Sigmoid colon (tissue), 7 donors: ENCODE measurements at places on chromosomes 2 and 18. TPM values are rescaled to one million over a fixed set of nuclear protein-coding genes. Genes with fewer than 3 reads are reported as not detected.
A peak's percentile ranks its signal among the peaks of the same experiment; 100 is the strongest.

The PKDCC gene
- 91.0 TPM for total RNA-seq

- H3K4me1 ChIP-seq, result no peaks in the 10 kb centered on the region
- H3K36me3 ChIP-seq, result peaks cover 24% of the 10 kb centered on the region
- no peak overlapping the region for H3K4me3 ChIP-seq
- no peak for DNase-seq
- no peaks in the 10 kb centered on the region for H3K27me3 ChIP-seq
Observed at GRCh38 chr2:43701111-43701510, 24.9 kb upstream of the C1GALT1C1L start.

GRCh38 chr18:23805898-23806297, 116.6 kb downstream of the LAMA3 start:
- no peak for DNase-seq
- no peaks in the 10 kb centered on the region for H3K4me1 ChIP-seq
- H3K27ac ChIP-seq, result no peak overlapping the region
- no peak overlapping the region for H3K4me3 ChIP-seq
- no peaks in the 10 kb centered on the region for H3K36me3 ChIP-seq

- no peaks in the 10 kb centered on the region for H3K36me3 ChIP-seq
- H3K27me3 ChIP-seq, result no peaks in the 10 kb centered on the region
- no peak overlapping the region for H3K4me3 ChIP-seq
- H3K4me1 ChIP-seq, result peaks cover 6% of the 10 kb centered on the region
- no peak for DNase-seq
Observed at GRCh38 chr2:217183471-217183870, 323.6 kb upstream of the TNP1 start.

The SLC8A1 gene
- 229 TPM for total RNA-seq

GRCh38 chr2:33377048-33377447, 99.4 kb upstream of the RASGRP3 start:
- no peak overlapping the region for H3K4me3 ChIP-seq
- no peak overlapping the region for H3K27ac ChIP-seq
- no peaks in the 10 kb centered on the region for H3K4me1 ChIP-seq
- peaks cover 3% of the 10 kb centered on the region for H3K36me3 ChIP-seq

DNA sequence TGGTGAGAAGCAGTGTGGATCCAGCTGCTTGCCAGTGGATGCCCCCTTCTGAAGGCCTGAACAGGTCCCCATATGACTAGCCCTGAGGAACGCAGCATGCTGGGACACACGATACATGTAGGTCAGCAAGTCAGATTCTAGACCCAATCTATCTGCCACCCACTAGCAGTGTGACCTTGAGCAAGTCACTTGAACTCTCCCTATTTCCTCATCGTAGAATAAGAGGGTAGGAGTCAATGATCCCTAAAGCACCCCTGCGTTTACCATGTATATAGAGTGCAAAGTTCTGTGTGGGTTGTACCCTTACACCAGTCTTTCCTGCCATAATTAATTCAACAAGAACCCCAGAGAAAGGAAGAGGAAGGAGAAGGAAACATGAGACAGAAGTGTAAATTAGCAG, 123.7 kb downstream of the GALNT14 start:
- no peaks in the 10 kb centered on the region for H3K4me1 ChIP-seq
- no peak for DNase-seq
- H3K36me3 ChIP-seq, result no peaks in the 10 kb centered on the region
- no peak overlapping the region for H3K4me3 ChIP-seq
- no peak overlapping the region for H3K27ac ChIP-seq

The RNF144A gene
- 14.2 TPM for total RNA-seq

DNA sequence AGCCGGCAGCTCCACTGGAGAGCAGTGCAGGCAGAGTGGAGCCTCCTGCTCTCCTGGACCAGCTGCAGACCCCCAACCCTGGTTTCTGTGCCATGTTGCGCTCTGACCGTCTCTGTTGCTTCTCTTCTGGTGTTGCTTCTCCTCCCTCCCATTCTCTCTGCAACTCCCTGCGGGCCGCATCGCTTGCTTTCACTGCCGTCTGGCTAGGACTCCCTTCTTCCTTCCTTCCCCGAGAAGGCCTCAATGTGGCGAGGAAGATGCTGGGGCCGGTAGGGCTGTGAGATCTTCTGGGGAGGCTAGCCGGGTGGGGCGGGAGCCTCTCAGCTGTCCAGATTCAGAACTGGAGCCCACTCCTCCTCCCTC, 6.2 kb downstream of the DNAJB2 start:
- H3K4me3 ChIP-seq, result no peak overlapping the region
- peaks cover 32% of the 10 kb centered on the region for H3K4me1 ChIP-seq
- no peaks in the 10 kb centered on the region for H3K27me3 ChIP-seq
- peak overlapping the region; percentile 32 for H3K27ac ChIP-seq
- peaks cover 28% of the 10 kb centered on the region for H3K36me3 ChIP-seq

- no peaks in the 10 kb centered on the region for H3K27me3 ChIP-seq
- H3K4me3 ChIP-seq, result no peak overlapping the region
- no peaks in the 10 kb centered on the region for H3K4me1 ChIP-seq
- H3K36me3 ChIP-seq, result no peaks in the 10 kb centered on the region
Observed at GRCh38 chr2:211457325-211457724, 900.9 kb downstream of the CPS1 start.
